ENCODE measurements at places on chromosomes 5 and 9. TPM values are rescaled to one million over a fixed set of nuclear protein-coding genes. Genes with fewer than 3 reads are reported as not detected.

ADAMTS16 gene
- total RNA-seq = 12.8 TPM

PRSS3 gene
- not detected for total RNA-seq

KIAA1958 gene
- 4.4 TPM for total RNA-seq

CHSY3 gene
- 19.7 TPM for total RNA-seq

DBH gene
- total RNA-seq = not detected

CDO1 gene
- total RNA-seq = 3.3 TPM

WASHC1 gene
- total RNA-seq = 7.7 TPM

DNA sequence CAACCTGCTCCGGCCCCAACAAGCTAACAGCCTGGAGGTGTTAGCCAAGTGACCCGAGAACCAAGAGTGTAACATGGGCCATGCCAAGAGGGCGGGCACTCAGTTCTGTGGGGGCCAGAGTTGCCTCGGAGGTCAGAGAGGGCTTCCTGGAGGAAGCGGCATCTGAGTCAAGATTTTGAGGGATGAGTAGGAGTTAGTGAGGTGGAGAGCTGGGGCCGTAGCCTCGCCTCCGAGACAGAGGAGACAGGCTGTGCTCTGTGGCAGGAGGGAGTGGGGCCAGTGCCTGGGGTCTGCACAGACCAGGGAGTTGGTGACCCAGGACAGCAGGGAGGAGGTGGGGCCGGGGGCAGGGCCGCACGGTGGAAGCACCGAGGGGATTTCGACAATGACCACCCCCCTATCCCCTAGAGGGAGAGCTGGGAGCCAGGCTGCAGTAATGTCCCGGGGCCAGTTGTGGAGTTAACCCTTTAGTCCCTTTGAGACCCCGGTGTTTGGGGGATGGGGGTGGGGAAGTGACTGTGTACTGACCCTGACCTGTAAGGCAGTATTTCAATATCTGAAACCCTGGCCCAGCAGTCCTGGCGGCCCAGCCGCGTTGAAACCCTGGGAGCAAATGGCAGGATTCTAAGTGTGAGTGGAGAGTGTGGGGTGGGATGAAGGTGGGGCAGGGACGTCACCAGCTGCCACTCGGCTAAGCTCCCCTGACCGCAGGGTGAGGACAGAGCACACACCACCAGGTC lies 148.7 kb upstream of the COL5A1 start:
- DNase-seq = no peak
- H3K4me3 ChIP-seq = no peak overlapping the region
- H3K27ac ChIP-seq = no peak overlapping the region
- H3K36me3 ChIP-seq = no peaks in the 10 kb centered on the region
- peaks cover 27% of the 10 kb centered on the region for H3K4me1 ChIP-seq

DNA sequence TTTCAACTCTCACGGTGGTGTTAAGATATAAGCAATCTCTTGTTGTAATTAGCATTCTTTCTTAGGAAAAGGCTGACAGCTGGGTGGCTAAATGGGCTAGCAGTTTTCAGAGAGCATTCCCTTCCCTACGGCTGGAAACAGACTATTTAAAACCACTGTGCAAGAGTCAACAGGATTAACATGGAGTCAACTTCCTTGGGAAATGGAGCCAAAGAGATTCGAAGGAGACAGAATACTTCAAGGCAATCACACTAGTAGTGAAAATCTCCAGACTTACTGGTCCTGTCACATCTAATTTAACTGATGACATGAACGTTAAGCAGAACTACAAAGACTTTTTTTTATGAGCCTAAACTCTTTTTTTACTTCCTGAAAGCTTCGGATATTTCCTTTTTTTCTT lies 453.3 kb upstream of the ITGA1 start:
- H3K36me3 ChIP-seq = no peaks in the 10 kb centered on the region
- H3K27me3 ChIP-seq = peaks cover 7% of the 10 kb centered on the region
- no peak overlapping the region for H3K27ac ChIP-seq
- no peak for DNase-seq

DNA sequence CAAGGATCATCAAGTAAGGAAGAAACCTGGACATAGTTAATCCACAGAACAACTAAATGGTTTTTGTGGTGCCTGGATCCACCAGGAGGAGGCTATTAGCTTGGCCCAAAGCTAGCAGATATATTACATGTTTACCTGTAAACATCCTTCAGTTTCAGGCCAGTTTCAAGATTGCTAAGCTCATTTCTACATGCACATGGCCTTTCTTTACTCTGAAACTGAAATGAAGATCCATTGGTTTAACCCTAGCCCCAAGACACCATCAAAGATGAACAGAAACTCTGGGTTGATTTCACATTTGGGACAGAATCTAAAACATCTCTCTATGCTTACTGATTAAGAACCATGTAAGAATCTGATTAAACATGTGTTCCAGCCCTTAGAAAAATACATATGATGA lies 611.8 kb downstream of the TLE1 start:
- no peak overlapping the region for H3K4me3 ChIP-seq
- no peak overlapping the region for H3K27ac ChIP-seq
- no peaks in the 10 kb centered on the region for H3K27me3 ChIP-seq
- H3K36me3 ChIP-seq = no peaks in the 10 kb centered on the region
- peaks cover 8% of the 10 kb centered on the region for H3K4me1 ChIP-seq
- no peak for DNase-seq

- no peak for DNase-seq
- no peak overlapping the region for H3K4me3 ChIP-seq
- no peaks in the 10 kb centered on the region for H3K36me3 ChIP-seq
Measured at GRCh38 chr9:90064248-90064647, 459.4 kb downstream of the GADD45G start.

GRCh38 chr5:72074251-72074650 lies 33.0 kb upstream of the MAP1B start:
- peaks cover 8% of the 10 kb centered on the region for H3K4me1 ChIP-seq
- H3K27ac ChIP-seq = no peak overlapping the region
- DNase-seq = no peak
- H3K27me3 ChIP-seq = no peaks in the 10 kb centered on the region
- no peaks in the 10 kb centered on the region for H3K36me3 ChIP-seq

DNA sequence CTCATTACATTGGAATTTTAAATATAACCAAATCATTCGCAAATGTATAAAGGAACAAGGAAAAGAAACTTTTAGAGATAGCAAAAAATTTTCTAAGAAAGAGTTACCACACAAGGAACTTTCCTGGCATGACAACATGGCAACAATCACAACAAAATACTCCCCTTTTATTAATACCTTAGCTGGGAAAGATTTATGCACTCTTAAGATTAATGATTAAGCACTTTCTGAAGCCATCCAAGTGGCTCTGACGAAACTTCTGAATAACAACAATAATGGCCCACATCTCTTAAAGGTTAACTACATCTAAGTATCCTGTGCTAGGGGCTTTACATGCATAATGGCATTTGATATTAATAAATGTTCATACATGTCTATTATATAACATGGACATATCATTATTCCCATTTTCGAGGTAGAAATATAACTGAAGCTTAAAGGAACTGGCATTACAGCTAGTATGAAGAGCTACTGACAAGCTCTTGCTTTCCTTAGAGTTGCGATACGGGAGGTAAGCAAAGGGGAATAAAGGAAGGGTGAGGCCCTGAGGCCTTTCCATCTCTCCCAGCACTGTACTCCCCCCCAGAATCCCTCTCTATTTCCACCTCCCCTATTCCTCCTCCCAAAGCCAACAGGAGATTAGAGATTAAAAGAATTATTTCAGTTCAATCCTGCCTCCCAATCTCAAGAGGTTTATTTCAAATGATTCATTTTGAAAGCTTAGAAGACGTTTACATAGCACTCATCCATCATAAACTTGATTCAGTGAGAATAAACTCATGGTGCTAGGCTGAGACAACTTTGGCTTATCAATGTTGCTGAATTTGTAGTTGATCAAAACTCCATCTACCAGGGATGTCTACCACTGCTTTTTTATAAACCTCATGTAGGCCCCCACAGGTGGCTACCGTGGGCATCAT lies 9.6 kb downstream of the MTMR12 start:
- H3K36me3 ChIP-seq = no peaks in the 10 kb centered on the region
- peak overlapping the region; percentile 39 for H3K27ac ChIP-seq
- H3K4me3 ChIP-seq = no peak overlapping the region
- no peaks in the 10 kb centered on the region for H3K27me3 ChIP-seq

GRCh38 chr9:130765137-130766020 lies 69.7 kb upstream of the ABL1 start:
- no peak overlapping the region for H3K4me3 ChIP-seq
- peaks cover 51% of the 10 kb centered on the region for H3K4me1 ChIP-seq
- H3K27me3 ChIP-seq = no peaks in the 10 kb centered on the region
- no peak for DNase-seq

DNA sequence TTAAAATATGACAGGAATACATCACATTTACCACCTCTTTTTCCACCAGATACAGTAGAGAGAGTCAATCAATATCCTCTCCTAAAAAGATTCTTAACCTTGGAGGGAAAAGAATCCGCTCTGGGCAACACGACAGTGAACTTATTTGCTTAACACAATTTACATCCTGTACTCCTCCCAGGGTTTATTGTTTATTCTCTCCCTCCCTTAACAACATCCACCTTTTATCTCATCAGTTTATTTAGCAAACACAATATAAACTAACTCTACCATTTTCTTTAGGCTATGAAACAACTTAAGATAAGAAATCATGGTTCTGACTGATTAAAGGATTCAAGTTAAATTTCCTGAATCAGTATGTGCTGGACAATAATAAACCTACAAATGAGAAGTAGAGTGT lies 50.9 kb downstream of the CERT1 start:
- peaks cover 7% of the 10 kb centered on the region for H3K36me3 ChIP-seq
- H3K4me1 ChIP-seq = peaks cover 8% of the 10 kb centered on the region
- no peak overlapping the region for H3K27ac ChIP-seq

- H3K36me3 ChIP-seq = no peaks in the 10 kb centered on the region
- DNase-seq = no peak
- H3K27me3 ChIP-seq = peaks cover 2% of the 10 kb centered on the region
- H3K4me1 ChIP-seq = peaks cover 39% of the 10 kb centered on the region
- no peak overlapping the region for H3K27ac ChIP-seq
Measured at GRCh38 chr9:118533101-118533500, 828.9 kb downstream of the TLR4 start.
